ENCODE measurements at places on chromosomes 5 and 9. TPM values are rescaled to one million over a fixed set of nuclear protein-coding genes. Genes with fewer than 3 reads are reported as not detected.

DNA sequence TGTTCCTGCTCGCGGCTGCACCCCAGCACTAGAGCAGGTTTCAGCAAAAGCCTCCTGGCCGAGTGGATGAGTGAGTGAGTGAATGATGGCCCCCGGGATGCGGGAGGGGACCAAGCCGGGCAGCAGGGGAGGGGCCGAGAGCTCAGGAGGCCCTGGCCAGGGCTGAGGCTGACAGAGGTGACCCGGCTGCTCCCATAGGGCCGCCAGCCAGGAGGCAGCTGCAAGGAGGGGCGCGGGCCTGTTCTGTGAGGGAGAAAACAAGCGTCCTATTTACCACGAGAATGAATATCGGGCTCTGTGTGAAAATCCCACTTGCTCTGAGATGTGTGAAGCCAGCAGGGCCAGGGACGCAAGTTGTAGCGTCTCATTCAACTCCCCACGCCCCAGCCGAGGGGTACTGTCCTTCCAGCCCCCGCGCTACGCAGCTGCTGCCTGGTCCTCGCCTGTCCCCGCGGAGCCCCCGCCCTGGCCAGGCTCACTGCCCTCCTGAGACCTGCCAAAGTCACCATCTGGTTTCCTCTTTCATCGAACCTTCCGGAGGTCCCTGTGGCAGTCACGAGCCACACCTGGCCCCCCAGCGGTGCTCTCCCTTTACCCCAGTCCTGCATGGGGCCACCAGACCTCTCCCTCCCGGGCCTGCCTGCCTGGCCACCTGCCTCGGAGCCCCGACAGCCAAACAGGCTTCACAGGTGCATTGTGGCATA, 38.8 kb downstream of the RASGEF1C start:
- H3K4me3 ChIP-seq, result no peak overlapping the region
- no peaks in the 10 kb centered on the region for H3K27me3 ChIP-seq
- DNase-seq, result no peak
- no peaks in the 10 kb centered on the region for H3K4me1 ChIP-seq

- H3K27me3 ChIP-seq, result no peaks in the 10 kb centered on the region
- H3K4me3 ChIP-seq, result no peak overlapping the region
- no peak overlapping the region for H3K27ac ChIP-seq
- peaks cover 8% of the 10 kb centered on the region for H3K4me1 ChIP-seq
- no peak for DNase-seq
These were observed 186.3 kb downstream of the NR3C1 start for GRCh38 chr5:143217065-143217803.

DNA sequence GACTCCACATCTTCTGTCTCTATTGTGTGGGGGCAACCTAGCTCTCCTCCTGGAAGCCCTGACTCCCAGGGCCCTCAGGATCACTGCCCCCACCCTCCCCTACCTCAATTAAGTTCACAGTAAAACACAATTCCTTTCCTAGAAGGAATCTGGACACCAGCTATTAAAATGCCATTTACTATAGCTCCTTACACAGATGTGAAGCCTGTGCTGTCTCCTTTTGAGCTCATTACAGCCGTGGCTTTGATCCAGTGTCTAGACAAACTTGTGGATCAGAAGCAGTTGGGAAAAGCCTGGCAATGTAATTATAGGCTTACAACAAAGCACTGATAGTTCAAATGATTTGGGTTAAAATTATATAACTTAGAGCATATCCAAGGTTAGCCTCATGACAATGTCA, 107.0 kb upstream of the SMIM23 start:
- H3K4me3 ChIP-seq, result no peak overlapping the region
- peaks cover 3% of the 10 kb centered on the region for H3K27me3 ChIP-seq
- no peak for DNase-seq
- H3K36me3 ChIP-seq, result no peaks in the 10 kb centered on the region
- H3K4me1 ChIP-seq, result no peaks in the 10 kb centered on the region

The SLC34A1 gene
- not detected for polyA plus RNA-seq

GRCh38 chr9:10134266-10134665, 478.5 kb downstream of the PTPRD start:
- no peaks in the 10 kb centered on the region for H3K27me3 ChIP-seq
- no peak overlapping the region for H3K27ac ChIP-seq
- H3K36me3 ChIP-seq, result no peaks in the 10 kb centered on the region
- H3K4me3 ChIP-seq, result no peak overlapping the region

GRCh38 chr5:42843675-42844292, 32.1 kb upstream of the SELENOP start:
- no peaks in the 10 kb centered on the region for H3K36me3 ChIP-seq
- H3K27ac ChIP-seq, result no peak overlapping the region
- no peak overlapping the region for H3K4me3 ChIP-seq

DNA sequence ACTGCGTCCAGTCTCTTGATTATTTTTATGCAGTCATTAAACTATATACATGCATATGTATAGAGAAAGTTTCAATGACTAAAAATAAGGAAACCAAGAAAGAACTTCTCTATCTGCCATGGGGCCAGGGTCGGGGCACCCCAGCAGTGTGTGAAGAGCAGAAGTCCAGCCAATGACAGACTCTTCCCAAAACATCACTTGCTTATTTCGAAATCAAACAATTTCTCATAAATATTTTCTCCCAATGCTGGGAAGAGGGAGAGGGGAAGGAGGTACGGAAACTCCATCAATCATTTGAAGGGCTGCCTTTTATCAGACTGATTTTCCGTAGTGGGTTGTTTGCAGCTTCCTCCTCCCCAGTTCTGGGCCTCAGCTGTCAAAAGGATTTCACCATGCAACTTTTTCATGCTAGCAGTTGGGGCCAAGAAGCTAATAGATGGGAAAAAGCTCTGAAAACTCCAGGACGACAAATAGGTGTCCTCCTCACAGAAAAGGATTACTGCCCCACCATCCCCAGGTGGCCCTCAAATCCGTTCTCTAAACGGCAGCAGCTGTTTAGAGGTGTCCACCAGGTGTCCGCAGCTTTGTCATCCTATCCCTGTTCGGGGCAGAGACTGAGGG, 617 bp upstream of the FPGS start:
- H3K4me3 ChIP-seq, result peak overlapping the region; percentile 53
- H3K27ac ChIP-seq, result no peak overlapping the region
- no peaks in the 10 kb centered on the region for H3K27me3 ChIP-seq
- peaks cover 6% of the 10 kb centered on the region for H3K4me1 ChIP-seq
- peaks cover under 1% of the 10 kb centered on the region for H3K36me3 ChIP-seq

- no peaks in the 10 kb centered on the region for H3K4me1 ChIP-seq
- H3K36me3 ChIP-seq, result no peaks in the 10 kb centered on the region
- no peak overlapping the region for H3K4me3 ChIP-seq
- no peak overlapping the region for H3K27ac ChIP-seq
- no peak for DNase-seq
These were observed 290.7 kb upstream of the IL12B start for GRCh38 chr5:159620853-159621540.

The GRIN3A gene
- polyA plus RNA-seq, result not detected

The DDX41 gene
- polyA plus RNA-seq, result 135 TPM

DNA sequence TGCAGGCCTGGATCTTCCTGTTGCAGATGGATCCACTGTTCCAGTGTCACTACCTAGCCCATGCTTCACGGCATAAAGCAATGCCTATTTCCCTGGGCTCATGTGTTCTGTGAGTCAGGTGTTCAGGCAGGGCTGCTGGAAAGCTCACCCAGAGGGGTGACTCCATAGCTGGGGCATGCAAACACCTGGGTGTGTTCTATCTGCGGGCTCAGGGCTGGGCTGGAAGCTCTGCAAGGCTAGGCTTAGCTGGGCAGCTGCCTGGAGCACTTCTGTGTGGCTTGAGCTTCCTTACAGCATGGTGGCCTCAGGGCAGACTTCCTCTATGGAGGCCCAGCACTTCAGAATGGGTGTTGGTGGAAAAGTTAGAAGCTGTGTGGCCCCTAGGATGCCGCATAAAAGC, 139.9 kb downstream of the GADD45G start:
- H3K27ac ChIP-seq, result no peak overlapping the region
- H3K27me3 ChIP-seq, result no peaks in the 10 kb centered on the region
- H3K4me1 ChIP-seq, result peaks cover 9% of the 10 kb centered on the region
- no peak overlapping the region for H3K4me3 ChIP-seq
- no peaks in the 10 kb centered on the region for H3K36me3 ChIP-seq

- H3K27ac ChIP-seq, result no peak overlapping the region
- no peaks in the 10 kb centered on the region for H3K36me3 ChIP-seq
- H3K4me1 ChIP-seq, result no peaks in the 10 kb centered on the region
- no peak overlapping the region for H3K4me3 ChIP-seq
- no peak for DNase-seq
These were observed 24.9 kb downstream of the MOCS2 start for GRCh38 chr5:53084546-53085255.

The TAF1L gene
- polyA plus RNA-seq, result 0.02 TPM

The CDKN2B gene
- 0.20 TPM for polyA plus RNA-seq

The MELK gene
- 26.2 TPM for polyA plus RNA-seq

DNA sequence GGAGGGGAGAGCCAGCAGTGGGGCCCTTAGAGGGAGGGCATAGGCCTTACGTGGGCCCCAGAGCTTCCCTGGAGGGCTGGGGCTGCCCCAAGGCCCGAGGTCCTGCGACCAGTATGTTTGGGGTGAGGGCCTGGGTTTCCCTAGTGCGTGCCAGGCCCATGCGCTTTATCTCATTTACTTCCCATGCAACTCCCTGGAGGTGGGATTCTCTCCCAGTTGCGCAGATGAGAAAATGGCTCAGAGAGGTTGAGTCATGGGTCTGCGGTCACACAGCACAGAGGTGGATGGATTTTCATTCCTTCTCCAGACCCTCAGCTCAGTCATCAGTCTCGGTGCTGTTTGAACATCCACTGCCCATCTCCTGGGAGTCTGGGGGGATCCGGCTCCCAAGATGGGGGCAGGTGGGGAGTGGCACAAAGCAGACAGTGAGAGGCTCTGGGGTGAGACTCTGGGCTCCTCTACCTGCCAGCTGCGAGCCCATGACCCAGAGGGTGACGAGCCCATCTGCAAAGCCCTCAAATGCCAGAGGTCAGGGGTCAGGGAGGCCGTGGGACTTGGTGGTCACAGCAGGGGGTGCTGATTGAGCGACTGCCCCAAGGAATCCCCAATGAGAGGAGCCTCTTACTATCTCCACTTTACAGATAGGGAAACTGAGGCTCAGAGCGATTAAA, 171.2 kb downstream of the GAPVD1 start:
- H3K4me1 ChIP-seq, result no peaks in the 10 kb centered on the region
- no peaks in the 10 kb centered on the region for H3K27me3 ChIP-seq
- DNase-seq, result no peak
- no peaks in the 10 kb centered on the region for H3K36me3 ChIP-seq
- H3K27ac ChIP-seq, result no peak overlapping the region
